ENCODE measurements at places on chromosomes 5 and 9. TPM values are rescaled to one million over a fixed set of nuclear protein-coding genes. Genes with fewer than 3 reads are reported as not detected.

KIF3A gene
- 97.6 TPM for total RNA-seq

DNA sequence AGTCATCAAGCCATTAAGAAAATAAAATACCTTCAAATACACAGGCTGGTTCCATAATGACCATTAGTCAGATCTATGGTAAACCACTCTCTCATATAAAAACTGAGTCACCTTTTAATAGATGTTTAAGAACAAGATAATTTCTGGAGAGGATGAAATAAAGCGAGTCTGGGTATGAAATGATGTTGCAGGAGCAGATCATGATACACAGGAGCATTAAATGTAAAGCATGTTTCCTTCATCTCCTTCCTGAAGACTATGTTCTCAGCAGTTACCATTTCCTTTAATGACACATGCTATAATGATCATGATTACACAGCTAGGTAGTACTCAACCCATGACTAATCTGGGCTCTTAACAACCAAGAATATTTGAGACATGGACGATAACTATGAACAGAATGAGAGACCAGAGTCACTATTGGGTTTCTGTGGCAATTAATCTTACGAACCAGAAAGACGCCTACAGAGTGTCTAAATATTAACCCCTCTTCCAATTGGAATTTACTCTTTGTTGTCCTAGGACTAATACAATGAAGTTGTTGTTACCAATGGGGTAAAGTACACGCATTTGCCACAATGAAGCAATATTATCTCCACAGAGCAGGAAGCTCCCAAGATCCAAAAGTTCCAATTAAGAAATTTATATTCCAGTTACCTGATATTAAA, 105.6 kb downstream of the NR6A1 start:
- no peak overlapping the region for H3K27ac ChIP-seq
- H3K36me3 ChIP-seq = no peaks in the 10 kb centered on the region
- H3K27me3 ChIP-seq = no peaks in the 10 kb centered on the region

CDH9 gene
- total RNA-seq = 3.2 TPM

SPAAR gene
- total RNA-seq = 0.77 TPM

LCN15 gene
- not detected for total RNA-seq

GRCh38 chr9:114804505-114804904, 1.3 kb downstream of the TNFSF15 start:
- H3K36me3 ChIP-seq = no peaks in the 10 kb centered on the region
- H3K4me3 ChIP-seq = no peak overlapping the region
- no peaks in the 10 kb centered on the region for H3K27me3 ChIP-seq

DNA sequence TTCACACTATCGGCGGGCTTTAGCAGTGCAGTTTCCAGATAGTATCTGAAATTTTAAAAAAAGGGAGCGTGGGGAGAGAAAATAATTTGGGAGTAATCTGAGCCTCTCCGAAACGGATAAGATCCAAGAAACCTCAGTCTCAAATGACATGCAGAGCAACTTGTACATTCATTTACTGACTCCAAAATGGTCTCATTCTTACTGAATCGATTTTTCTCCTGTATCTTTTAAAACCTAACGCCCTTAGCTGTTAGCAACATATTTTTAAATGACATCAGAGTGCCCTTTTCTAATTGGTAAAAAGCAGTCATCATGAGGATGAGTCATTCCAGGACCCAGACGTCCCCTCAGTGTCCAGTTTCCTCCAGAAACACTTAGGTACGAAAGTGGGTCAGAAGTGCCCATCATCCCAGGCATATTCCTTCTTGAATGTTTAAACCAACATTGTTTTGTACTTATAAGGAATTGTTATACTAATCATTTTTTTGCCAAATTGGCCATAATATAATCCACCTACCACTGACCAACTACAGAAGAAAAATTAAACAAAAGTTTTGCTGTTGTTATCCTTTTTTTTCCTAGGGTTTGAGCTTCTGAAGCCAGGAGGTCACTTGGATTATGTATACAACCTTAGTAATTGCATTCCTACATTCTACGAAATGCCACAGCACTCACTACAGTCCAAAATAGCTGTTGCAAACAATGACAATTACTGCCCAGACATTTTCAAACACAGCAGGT, 354.4 kb downstream of the ADAMTS6 start:
- peak overlapping the region; percentile 10 for H3K27ac ChIP-seq
- H3K27me3 ChIP-seq = no peaks in the 10 kb centered on the region
- no peaks in the 10 kb centered on the region for H3K36me3 ChIP-seq
- DNase-seq = peak; percentile 44
- H3K4me3 ChIP-seq = no peak overlapping the region
- peaks cover 18% of the 10 kb centered on the region for H3K4me1 ChIP-seq

GRCh38 chr5:89994266-89994665, 415.3 kb downstream of the CETN3 start:
- H3K4me3 ChIP-seq = no peak overlapping the region
- DNase-seq = no peak
- H3K27ac ChIP-seq = no peak overlapping the region

RORB gene
- total RNA-seq = 4.3 TPM

GRCh38 chr5:135964670-135965320, 10.0 kb upstream of the LECT2 start:
- H3K27ac ChIP-seq = no peak overlapping the region
- H3K36me3 ChIP-seq = no peaks in the 10 kb centered on the region
- H3K4me3 ChIP-seq = no peak overlapping the region
- DNase-seq = no peak
- no peaks in the 10 kb centered on the region for H3K27me3 ChIP-seq

DNA sequence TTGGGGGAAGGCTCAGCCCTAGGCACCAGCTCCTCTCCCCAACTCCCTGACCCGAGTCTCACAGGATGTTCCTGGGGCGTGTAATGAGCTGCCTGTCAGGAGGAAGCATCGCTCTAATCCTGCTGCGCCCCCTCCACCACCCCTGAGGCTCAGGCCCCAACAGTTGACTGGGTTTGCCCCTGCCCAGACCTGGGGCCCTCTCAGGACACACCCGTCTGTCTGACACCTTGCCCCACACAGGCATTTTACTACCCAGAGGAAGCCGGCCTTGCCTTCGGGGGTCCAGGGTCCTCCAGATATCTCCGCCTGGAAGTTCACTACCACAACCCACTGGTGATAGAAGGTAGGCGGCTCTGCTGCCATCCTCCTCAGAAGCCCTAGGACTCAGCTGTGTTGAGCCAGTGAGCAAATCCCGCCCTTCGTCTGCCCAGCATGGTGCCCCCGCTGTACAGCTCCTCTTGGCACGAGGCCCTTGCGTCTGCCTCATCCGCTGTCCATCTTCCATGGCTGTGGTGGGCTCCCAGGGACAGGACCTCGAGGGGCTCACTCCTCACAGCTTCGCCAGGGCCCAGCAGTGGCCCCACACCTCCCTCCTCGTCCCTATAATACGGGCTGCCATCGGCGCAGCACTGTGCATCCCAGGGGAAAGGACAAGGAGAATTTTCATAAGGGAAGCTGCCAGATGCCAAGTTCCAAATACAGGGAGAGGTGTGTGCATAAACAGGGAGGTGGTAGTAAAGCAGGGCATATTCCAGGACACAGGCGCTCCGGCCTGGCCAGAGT, 8.0 kb downstream of the DBH start:
- H3K4me3 ChIP-seq = no peak overlapping the region
- H3K4me1 ChIP-seq = peaks cover 21% of the 10 kb centered on the region
- H3K36me3 ChIP-seq = no peaks in the 10 kb centered on the region
- no peaks in the 10 kb centered on the region for H3K27me3 ChIP-seq

GRCh38 chr5:96297867-96298266, 135.2 kb downstream of the PCSK1 start:
- no peaks in the 10 kb centered on the region for H3K4me1 ChIP-seq
- H3K4me3 ChIP-seq = no peak overlapping the region
- DNase-seq = no peak
- no peaks in the 10 kb centered on the region for H3K27me3 ChIP-seq
- no peak overlapping the region for H3K27ac ChIP-seq

DNA sequence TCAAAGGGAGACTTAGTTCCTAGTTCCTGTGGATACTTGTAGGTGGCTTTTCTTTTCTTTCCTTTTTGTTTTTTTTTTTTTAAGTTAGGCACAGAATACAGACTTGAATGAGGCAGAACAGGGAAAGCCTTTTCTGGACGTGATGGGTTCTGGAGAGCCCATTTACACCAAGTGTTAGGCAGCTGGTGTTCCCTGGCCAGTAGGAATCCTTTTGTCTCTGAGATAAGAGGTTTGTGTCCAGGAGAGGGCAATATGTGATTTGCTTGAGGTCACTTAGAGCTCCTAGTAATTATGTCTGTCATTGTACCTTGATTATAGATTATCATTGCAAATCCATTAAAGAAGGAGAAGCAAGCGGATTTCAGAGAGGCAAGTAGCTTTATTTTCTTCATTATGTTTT, 9.1 kb downstream of the MEGF10 start:
- H3K27me3 ChIP-seq = no peaks in the 10 kb centered on the region
- no peak overlapping the region for H3K4me3 ChIP-seq

DNA sequence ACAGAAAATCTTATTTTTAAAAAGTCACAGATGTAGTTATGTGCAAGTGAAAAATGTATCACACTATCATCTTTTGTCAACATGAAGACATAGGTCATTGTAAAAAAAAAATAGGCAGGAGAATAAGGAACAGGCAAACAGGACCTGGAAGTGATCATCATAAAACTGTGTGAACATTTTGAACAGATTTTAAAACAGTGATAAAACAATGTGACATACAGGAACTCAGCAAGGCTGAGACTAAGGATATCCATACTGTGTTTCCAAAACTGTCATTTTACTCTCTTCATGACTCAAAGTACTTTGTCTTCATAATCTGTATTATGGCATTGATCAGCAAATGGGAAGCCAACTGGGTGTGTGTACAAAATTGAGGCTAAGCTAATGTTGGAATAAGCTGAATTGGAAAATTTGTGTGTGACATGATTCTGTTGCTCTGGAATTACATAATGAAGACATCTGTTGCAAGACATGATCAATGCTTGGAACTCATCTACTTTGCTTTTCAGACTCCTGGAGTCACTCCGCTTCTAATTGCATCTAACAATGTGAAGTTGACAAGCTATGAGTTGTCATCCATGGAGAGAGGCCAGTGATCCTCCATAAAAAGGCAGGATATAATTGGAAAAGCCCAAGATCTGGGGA, 978.7 kb upstream of the NUDT12 start:
- no peak overlapping the region for H3K4me3 ChIP-seq
- H3K27me3 ChIP-seq = no peaks in the 10 kb centered on the region
- no peaks in the 10 kb centered on the region for H3K36me3 ChIP-seq

DNA sequence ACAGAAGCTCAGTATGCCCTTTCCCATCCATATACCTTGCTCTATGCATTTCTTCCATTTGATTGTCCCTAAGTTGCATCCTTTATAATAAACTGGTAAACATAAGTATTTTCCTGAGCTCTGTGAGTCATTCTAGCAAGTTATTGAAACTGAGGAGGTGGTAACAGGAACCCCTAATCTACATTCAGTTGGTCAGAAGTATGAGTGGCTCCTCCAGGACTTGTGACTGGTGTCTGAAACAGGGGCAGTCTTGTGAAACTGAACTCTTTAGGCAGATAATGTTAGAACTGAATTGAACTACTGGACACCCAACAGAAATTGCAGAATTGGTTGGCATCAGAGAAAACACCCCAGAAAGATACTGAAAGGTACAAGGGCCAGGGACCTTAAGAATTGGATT, 133.1 kb upstream of the POU5F2 start:
- H3K4me1 ChIP-seq = no peaks in the 10 kb centered on the region
- H3K36me3 ChIP-seq = no peaks in the 10 kb centered on the region
- no peak for DNase-seq
- no peak overlapping the region for H3K4me3 ChIP-seq
- no peaks in the 10 kb centered on the region for H3K27me3 ChIP-seq

GABRB2 gene
- 31.1 TPM for total RNA-seq

CCNJL gene
- 5.0 TPM for total RNA-seq

SPINK4 gene
- total RNA-seq = not detected

DNA sequence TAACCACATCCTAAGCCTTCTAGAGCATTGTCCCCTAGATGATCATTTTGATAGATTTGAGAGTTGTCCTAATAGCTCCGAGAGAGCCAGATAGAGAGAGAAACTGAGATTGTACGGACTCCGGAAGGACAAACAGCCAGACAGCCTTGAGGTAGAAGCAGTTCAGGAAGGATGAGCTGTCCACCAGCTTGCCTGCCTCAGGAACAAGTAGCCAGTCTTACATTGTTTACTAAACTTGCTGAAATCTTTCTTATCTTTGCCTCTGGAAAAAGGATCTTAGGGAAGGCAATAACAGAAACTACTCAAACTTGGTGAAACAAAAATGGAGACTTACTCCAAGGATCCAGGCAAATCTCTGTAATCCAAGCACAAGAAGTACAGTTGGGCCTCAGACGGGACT, 39.0 kb upstream of the SAP30L start:
- H3K27me3 ChIP-seq = peaks cover 2% of the 10 kb centered on the region
- DNase-seq = no peak
- H3K27ac ChIP-seq = no peak overlapping the region
- H3K36me3 ChIP-seq = peaks cover 18% of the 10 kb centered on the region

RAD1 gene
- total RNA-seq = 24.8 TPM

DNA sequence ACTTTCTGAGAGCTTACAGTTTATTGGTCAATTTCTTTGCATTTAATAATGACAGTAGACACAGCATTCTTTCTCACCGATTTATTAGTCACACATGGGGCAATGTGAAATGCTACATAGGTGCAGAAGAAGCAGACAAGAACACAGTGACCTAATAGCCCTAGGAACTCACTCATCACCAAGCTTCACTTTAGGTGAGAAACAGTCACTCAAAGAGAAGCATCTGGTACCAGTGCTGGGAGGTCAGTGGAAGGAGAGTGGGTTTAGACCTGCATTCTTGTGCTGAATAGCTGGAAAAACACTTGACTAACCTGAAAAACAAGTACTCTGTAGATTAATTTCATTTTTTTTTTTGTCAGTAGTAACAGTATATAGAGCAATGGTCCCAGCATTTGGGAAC, 179.6 kb downstream of the GRIA1 start:
- H3K27me3 ChIP-seq = no peaks in the 10 kb centered on the region
- no peak overlapping the region for H3K27ac ChIP-seq
- no peaks in the 10 kb centered on the region for H3K36me3 ChIP-seq
- DNase-seq = no peak
- no peaks in the 10 kb centered on the region for H3K4me1 ChIP-seq

DNA sequence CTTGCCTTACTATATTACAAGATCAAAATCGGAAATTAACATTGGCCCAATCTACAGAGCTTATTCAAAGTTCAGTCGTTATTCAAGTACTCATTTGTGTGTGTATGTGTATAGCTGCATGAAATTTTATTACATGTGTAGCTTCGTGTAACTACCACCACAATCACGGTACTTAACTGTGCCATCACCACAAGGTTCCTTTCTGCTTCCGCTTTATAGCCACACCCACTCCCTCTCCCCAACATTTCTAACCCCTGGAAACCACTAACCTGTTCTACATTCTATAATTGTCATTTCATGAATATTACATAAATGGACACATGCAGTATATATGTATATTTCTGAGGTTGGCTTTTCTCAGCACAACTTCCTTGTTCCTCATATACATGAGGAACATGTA, 4.0 kb upstream of the TEX48 start:
- H3K36me3 ChIP-seq = no peaks in the 10 kb centered on the region
- no peaks in the 10 kb centered on the region for H3K27me3 ChIP-seq
- no peak for DNase-seq

SIT1 gene
- total RNA-seq = not detected

- no peak for DNase-seq
- H3K27ac ChIP-seq = no peak overlapping the region
- H3K27me3 ChIP-seq = no peaks in the 10 kb centered on the region
Observed at GRCh38 chr5:129921204-129921603, 16.9 kb downstream of the CHSY3 start.

GRCh38 chr5:68551436-68551835, 335.9 kb downstream of the PIK3R1 start:
- H3K4me3 ChIP-seq = no peak overlapping the region
- H3K27ac ChIP-seq = no peak overlapping the region
- H3K27me3 ChIP-seq = no peaks in the 10 kb centered on the region
- H3K4me1 ChIP-seq = peaks cover 4% of the 10 kb centered on the region

OR2S2 gene
- total RNA-seq = not detected
